ENCODE measurements at places on chromosomes 16 and 17.

GRCh38 chr16:25051406-25052150 is 36.4 kb upstream of the ARHGAP17 start:
- peak; percentile 90 for DNase-seq

- no peak for DNase-seq
Measured at GRCh38 chr17:19578545-19578944, 44.9 kb downstream of the SLC47A1 start.

DNA sequence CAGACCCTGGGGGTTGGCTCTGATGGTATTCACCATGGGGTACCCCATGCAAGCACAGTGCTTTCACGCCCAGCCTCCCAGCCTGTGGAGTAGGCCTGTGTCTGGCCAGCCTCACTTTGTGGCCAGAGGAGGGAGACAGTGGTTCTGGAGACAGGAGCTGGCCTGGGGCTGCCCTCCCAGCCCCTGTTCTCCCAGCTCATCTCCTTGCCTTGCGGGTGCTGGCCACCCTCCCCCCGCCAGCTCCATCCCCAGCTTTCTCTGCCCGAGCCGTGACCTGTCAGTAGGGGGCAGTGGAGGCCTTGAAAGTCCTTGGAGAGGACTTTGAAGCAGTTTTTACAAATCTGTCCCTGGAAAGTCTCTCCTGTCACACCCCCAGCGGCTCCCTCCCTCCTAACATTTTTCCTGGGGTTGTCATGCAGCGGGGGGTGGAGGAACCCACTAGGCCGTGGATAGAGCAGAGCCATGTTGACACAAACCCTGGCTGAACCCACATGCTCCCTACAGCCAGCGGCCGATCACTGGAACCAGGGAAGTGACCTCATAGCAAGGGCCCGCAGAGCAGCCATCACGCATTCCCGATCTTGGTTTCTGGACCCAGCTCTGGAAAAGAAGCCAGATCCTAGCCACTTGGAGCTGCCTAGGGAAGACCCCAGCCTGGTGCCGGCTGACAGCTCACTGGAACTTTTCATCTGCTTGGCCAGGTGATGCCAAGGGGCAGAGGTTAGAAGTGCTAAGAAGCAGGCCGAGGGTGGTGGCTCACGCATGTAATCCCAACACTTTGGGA is 289.4 kb downstream of the SEC14L1 start:
- DNase-seq = peak; percentile 68

GRCh38 chr17:57379237-57379894 is 123.0 kb downstream of the MSI2 start:
- DNase-seq = no peak

DNA sequence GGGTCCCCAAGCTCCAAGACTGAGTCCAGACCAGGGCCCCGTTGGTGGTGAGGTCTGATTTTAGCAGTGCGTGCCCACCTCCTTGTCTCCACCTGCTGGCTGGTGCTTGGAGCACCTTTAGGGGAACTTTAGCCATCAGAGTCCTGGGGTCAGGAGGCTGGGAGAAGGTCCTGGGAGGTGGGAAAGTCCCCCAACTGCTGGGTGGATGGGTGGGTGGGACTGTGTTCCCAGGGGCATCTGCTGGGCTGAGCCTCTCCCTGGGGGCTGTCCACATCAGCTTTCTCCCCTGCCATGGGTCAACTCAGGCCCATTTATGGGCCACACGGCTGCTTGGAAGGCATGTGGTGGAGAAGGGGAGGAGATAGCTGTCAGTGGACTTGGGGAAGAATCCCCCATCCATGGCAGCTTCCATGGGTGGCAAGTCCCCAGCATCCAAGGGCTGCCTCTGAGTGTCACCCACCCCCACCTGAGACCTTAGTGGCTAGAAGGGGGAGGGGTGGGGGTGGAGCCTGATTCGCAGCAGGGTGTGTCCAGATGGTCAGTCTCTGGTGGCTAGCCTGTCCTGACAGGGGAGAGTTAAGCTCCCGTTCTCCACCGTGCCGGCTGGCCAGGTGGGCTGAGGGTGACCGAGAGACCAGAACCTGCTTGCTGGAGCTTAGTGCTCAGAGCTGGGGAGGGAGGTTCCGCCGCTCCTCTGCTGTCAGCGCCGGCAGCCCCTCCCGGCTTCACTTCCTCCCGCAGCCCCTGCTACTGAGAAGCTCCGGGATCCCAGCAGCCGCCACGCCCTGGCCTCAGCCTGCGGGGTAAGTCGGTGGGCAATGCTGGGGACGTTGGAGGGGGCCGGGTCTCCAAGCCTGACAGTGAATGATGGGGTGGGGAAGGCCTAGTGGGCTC is at the start of gene TRPV2:
TRPV2 (plus strand) TSS at position 541 of the 894 bp plus-strand sequence. CDS start 2,098 bp downstream, outside the sequence.
- DNase-seq = peak; percentile 52

DNA sequence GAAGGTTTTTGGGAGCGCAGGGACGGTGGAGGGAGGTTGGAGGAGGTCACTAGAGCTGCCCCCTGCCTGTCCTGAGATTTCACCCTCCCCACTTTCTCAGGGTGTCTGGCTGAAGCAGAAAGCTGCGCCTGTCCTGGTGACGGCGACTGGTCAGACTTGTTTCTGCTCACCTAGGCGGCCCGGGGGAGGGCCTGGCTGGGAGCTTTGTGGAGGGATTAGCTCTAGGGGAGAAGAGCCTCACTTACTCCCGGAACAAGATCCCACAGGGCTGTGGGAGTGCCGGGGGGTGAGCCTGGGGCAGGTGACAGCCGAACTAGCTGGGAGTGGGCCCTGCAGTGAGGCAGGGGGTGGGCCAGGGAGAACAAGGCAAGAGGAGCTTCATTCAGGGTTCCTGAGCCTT is 11.5 kb downstream of the NHERF1 start:
- no peak for DNase-seq

Data from inflammatory macrophage treated with lipopolysaccharide for 4 hours (primary cell).